Esophagus muscularis mucosa (tissue), 4 donors: ENCODE measurements at places on chromosomes 2 and 18.
A peak's percentile ranks its signal among the peaks of the same experiment; 100 is the strongest.

DNA sequence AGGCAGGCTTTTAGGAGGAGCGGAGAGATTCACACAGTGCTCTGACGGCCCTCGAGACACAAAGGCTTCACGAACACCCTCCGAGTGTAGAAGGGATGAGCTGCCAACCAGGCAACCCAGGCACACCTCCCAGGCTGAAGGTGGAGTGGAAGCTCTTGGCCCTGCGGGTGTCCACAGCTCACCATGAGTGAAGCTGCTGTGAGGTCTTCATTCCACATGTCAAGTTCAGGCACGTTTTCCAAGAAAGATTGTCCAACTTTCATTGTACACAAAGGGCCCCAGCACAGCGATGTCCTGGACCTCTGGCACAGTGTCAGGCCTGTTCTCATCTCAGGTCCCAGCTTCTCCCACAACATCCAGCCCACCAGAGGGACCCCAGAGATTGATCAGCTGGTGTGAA lies 13.4 kb downstream of the PARD6G start:
- DNase-seq = no peak

DNA sequence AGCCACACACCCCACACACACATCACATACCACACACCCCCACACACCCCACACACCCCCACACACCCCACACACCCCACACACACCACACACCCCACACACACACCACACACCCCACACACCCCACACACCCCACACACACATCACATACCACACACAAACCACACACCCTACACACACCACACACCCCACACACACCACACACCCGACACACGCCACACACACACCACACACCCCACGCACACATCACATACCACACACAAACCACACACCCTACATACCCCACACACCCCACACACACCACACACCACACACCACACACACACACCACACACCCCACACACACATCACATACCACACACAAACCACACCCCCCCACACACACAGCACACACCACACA lies 22.4 kb downstream of the TWIST2 start:
- DNase-seq = no peak

DNA sequence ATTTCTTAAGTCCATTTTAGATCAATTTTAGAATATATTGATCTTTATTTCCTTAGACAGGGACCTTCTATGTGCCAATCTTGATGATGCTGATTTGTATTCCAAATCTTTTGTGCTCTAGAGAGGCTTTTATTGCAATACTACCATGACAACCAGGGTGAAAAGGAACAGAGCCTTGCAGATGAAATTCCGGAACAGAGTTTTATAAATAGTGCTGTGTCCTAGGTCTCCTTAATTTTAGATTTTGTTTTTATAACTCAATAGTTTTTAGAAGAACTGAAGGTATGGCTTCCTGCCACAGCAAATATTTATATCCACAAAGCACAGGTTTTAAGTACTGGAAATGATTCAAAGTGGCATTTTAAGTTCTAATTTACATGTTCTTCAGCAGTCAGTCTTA lies 160.2 kb downstream of the PMAIP1 start:
- DNase-seq = no peak

DNA sequence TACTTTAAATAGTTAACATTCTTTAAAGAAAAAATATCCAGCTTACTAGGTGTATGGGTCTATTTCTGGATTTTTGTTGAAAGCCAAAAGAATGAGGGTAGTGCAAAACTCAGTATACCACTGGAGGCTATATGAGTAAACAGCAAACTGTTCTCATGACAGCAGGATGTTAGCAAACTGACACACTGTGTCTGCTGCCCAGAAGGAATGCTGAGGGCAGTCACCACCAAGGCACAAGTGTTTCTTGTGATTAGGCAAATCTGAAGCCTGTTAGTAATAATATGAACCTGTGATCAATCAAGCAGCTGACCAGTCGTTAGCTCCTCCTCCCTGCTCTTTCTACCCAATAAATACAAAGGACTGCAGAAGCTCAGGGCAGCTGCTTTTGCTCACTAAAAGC lies 50.5 kb upstream of the SULT1C3 start:
- DNase-seq = no peak

DNA sequence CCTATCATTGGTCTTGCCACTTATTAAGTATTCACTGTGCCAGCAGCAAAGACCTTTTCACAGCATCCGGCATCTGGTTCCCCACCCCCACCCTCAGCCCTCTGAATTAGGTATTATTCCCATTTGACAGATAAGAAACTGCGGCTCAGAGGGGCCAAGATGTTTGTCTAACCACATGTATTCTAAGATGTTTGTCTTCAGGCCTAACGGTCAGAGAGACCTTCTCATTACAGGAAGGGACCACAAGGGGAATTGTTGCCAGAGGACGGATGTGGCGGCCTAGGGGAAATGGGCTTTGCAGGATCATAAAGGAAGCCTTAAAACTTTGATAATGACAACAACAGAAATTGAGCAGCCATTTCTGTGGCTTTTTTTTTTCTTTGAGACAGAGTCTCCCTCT lies 16.6 kb downstream of the NPPC start:
- no peak for DNase-seq

DNA sequence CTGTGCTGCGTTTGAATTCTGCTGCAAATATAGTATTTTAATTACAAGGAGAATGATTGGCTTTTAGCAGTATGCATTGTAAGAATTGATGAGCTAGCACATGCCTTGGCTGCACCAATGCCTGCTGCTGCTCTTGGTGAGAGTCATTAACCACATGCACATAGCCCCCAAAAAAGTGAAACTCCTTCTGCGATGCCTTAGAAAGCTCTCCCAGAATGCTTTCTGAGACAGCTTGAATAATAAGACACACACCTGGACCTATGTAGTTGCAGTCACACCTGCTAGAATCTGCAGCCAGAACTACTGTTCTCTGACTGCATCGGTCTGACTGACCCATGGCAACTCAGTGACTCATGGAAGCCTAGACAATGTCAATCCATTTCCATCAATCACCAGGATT lies 170.1 kb upstream of the DDX18 start:
- DNase-seq = no peak

DNA sequence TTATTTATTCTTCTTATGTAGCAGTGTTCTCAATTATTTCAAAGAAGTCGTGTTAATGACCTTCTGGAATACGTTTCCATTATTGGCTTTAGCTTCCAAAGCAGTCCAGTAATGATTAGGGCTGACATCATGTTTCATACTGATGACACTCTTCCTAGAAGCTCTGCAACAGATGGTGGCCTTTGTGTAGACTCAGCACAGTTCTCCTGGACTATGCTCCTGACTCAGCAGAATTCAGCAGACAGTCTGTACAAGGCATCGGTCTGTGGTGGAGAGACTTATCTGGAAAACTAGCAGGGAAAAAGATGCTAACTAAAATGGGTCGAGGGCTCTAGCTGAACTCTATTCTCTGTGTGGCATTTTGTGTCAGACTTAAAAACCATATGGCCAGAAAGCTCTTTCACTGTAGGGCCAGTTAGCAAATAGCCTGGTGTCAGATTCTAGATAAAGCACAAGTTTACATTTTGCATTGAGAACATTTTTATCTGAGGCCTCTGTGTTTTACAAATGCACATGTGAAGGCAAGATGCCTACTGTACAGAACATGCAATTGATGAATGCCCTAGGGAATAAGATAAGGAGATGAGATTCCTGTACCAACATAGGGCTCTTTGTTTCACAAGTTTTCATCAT lies 35.1 kb downstream of the GULP1 start:
- DNase-seq = no peak

GRCh38 chr2:185404578-185404977 lies 334.0 kb upstream of the FSIP2 start:
- DNase-seq = no peak

- DNase-seq = no peak
Observed at GRCh38 chr2:185417111-185417510, 321.5 kb upstream of the FSIP2 start.

DNA sequence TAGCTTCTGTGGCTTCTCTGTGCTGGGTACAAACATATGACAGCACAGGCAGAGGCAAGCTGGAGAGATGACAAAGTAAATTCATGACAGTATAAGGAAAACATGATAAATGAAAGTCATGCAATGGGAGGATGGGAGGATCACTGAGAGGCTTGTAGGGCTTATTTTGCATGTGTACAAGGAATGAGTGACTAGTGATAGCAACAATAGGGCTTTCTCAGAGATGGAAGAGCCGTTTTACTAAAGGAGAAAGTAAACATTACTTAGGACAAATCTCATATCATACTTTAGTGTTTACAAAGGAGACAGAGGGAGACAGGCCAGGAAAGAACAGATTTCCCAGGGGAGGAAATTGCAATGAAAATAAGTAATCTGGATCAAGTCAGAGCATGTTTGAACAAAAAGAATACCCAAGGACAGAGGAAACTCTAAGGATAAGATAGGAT lies 82.5 kb upstream of the RBMS1 start:
- no peak for DNase-seq

DNA sequence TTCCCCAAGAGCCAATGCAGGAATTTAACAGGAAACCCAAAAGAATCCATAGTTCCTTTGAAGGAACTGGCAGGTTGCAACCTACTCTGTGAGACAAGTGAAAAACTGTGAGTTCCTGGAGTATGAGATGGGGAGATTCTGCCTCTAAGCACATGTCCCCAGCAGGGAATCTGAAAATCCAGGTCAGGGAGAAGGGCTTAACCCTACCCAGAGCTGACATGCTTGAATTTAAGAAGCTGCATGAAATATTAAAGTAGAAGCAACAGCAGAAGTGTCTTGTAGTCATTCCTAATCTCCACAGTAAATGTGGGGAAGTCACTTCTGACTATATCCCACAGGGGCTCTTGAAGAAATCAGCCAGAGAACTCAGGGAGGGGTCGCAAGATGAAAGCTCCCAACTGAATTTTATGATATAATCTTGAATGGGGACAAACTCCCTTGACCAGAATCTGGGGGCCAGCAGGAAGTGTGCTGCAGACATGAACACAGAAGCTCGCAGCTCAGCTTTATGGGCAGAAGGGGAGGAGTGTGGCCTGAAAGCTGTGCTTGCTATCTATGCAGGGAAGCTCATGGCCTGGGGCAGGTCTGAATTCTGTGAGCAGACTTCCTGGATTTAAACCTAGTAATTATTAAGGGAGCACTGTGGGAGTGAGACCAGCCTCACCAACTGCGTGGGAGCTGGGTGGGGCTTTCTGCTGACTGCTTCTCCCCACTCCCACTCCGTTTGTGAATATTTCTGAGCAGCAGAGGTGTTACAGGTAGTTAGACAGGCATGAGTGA lies 184.1 kb upstream of the KYNU start:
- DNase-seq = no peak

DNA sequence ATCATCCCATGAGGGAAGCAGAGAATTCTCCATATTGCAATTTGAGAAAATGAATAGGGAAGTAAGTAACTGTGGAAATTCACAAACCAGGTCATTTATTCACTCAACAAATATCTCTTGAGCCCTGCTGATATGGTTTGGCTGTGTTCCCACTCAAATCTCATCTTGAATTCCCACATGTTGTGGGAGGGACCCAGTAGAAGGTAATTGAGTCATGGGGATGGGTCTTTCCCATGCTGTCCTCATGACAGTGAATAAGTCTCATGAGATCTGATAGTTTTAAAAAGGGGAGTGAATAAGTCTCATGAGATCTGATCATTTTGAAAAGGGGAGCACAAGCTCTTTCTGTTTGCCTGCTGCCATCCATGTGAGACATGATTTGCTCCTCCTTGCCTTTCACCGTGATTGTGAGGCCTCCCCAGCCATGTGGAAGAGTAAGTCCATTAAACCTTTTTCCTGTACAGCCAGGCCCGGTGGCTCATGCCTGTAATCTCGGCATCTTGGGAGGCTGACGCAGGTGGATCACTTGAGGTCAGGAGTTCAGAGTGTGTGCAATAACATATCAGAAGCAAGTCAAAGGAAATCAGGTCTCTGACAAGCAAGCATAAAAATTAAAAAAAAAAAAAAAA lies 193.2 kb downstream of the NDUFA10 start:
- DNase-seq = peak; percentile 74

DNA sequence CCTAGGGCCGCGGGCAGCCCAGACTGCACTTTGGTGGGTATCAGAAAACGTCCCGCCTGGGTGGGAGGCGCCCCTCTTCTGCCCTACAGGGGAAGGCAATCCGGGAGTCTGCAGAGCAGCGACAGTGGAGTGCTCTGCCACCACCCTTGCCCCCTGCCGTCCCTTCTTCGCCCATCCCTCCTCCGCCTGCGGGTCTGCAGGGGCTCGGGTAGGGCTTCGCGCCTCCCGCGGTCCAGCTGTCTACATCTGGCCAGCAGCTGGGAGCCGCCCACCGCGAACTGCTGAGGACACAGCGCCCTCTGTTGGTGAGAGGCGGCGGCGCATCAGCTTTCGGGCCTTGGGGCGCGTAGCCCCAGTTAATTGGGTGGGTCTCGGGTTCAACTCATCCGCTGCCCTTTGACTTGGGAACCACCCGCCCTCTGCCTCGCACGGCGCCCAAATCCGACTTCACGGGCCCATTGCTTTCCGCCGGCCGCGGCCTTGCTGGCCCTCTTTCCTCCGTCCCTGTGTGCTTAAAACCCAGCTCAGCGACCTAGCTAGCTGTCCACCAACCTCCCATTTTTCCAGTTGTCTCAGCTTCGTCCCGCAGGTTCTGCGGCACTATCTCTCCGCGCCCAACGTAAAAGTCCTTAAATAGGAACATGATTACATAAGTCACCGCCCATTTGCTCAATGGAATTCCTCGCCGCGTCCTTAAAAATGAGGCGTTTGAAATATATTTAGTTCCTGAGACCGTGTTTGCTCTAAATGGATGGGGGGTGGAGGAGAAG lies 17.6 kb downstream of the WNT10A start:
- no peak for DNase-seq

DNA sequence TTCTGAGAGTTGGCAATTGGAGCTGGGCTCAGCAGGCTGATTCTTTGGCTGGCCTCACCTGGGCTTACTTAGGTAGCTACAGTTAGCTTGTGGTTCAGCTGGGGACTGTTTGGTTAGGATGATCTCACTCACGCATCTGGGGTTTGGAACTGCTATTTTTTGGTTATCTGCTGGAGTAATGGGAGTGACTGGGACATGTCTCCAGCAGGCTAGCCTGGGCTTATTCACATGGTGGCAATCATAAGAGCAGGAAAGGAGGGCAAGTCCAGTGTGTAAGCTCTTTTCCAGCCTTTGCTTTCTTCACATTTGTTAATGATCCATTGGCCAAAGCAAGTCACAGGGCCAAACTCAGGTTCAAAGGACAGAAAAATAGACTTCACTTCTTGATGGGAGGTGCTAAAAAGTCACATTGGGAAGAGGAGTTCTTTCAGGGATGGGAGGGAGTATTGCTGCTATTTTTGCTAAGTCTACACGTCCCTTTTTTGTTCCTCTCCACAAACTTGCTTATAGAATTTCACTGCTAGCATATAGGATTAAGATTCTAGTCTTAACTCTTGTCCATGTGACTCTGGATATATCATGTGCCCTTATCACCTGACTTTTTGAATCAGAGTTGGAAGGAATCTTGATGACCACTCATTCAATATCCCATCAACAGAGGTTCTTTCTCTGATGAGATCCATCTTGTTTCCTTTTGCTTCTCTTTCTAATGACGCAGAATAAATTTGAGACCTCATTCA lies 174.0 kb downstream of the ZFP36L2 start:
- DNase-seq = no peak
